HL-60 (cell line): ENCODE measurements at places on chromosomes 1 and 21.

DNA sequence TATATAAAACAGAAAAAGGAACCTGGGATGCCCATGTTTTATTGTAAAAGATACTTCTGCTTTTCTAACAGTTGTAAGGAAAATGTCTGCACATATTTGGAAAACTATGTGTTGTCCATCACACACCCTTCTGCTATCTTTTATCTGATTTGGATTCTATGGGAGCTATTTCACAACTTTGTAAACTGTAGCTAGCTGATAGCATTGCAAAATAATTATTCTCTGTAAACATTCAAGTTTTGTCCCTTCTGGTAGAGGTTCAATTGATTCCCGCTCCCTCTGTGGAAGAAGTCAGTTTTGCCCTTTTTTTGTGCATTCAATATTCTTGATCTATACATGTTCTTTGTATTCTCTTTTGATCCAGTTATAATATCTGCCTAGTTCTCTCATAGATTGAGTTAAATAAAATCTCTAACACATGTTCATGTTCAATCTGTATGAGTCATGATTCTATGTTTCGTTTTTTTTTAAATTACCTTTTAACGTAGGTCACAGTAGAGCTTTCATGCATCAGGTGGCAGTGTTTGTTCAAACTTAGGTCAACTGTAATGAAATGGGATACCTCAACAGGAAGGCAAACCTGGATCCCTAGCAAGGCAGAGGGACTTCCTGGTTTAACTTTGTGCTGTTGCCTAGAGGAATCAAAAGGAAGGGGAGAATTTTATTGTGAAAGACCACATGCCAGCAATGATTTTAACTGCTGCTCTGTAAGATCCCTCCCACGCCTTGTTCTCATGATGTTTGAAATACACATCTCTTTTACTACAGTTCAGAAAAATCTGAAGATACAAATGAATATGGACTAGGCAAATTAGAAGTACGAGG is 26.0 kb upstream of the BCL9 start:
- no peak for DNase-seq

GRCh38 chr21:33664135-33664534 is 21.8 kb downstream of the ITSN1 start:
- DNase-seq = no peak

GRCh38 chr1:38549191-38549590 is 310.4 kb downstream of the RRAGC start:
- no peak for DNase-seq

DNA sequence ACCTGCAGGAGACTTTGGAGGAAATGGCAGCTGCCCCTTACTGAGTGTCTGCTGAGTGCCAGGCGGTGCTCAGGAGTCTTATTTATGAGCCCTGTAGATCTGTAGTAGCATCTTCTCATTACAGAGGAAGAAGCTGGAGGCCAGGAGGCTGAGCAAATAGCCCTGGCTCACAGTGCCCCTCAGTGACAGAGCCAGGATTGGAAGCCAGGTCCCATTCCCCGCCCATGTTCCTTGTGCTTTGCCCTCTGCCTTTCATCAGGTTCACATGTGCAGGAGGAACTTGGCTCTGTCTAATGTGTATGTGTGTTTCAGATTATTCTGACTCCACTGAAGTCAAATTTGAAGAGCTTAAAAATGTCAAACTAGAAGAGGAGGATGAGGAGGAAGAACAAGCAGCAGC is 21.2 kb downstream of the KDM4A start:
- DNase-seq = no peak

- no peak for DNase-seq
Measured at GRCh38 chr1:229046251-229046853, 224.6 kb upstream of the RAB4A start.

GRCh38 chr21:41616031-41616591 is 108.2 kb upstream of the TMPRSS2 start:
- no peak for DNase-seq

- no peak for DNase-seq
Measured at GRCh38 chr1:220527908-220528678, at the start of gene MARK1. Gene MARK1, plus strand, starts transcription at chr1:220528136. Its CDS starts 687 bp downstream, at chr1:220528823.

DNA sequence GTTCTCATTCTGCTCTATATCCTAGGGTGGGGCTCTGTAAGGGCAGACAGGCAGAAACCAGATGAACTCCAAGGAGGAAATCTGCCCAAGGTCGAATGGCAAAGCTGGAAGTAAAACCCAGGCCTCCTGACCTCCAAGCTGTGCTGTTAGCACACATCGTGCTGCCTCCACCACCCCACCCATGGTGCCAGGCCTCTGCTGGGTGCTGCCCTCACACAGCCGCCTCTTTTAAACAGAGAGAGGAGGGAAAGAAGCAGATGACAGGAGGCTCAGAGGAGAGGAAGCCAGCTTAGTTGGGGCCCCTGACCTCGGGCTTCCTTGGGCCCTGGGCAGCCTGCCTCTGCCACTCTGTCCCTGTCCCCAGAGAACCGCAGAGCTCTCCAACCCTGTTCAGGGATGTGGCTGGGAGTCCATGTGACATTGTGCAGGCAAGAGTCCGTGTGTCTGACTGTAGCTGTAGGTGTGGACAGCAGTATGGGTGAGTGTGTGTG is 1.1 kb downstream of the SYNC start:
- no peak for DNase-seq

GRCh38 chr1:202349206-202349928 is 868 bp downstream of the PPP1R12B start:
- DNase-seq = peak; percentile 35

DNA sequence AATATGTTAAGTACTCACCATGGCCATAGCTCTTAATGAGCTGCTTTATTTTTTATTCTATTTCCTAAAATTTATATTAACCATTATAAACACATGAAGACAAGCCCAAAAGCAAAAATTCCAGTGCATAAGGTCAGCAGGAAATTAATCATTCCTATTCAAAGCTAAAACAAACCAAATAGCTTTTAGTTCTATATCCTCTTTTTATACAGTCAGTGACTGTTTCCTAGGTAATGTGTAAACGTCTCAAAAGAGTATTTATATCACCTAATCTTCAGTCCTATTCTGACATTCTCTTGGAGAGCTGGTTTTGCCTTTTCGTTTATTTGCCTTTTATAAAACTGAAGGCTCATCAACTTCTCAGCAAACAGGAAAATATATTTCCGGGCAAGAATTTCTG is 4.2 kb downstream of the GOLPH3L start:
- no peak for DNase-seq

- no peak for DNase-seq
Measured at GRCh38 chr1:2604156-2604843, 17.7 kb downstream of the PRXL2B start.

- DNase-seq = no peak
Measured at GRCh38 chr1:78279051-78279450, 211.7 kb upstream of the PTGFR start.
